ENCODE measurements at places on chromosomes 4 and X.
A peak's percentile ranks its signal among the peaks of the same experiment; 100 is the strongest.

GRCh38 chr4:19944806-19945205 lies 306.9 kb upstream of the SLIT2 start:
- peak; percentile 47 for DNase-seq

GRCh38 chrX:47658684-47659420 lies at the start of gene UXT:
UXT (minus strand) TSS chrX:47659180; CDS start chrX:47658927, 253 bp downstream.
- DNase-seq = peak; percentile 60

DNA sequence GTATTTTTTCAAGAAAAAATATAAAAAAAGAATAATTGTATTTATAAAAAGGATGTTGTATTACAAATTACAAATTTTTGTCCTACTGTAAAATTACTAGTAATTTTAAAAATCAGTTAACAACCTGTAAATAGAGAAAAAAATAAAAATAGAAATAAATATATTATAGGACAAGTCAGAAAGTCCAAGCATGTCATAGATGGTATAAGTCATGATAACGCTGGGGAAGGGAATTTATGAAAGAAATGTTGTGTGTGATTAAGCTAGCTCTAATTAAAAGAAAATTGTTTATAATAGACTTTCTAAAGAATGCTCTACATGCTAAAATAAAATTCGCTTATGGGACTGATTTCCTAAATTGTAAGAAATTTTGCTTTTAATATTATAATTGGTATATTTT lies 2329.9 kb downstream of the ARAP2 start:
- no peak for DNase-seq

DNA sequence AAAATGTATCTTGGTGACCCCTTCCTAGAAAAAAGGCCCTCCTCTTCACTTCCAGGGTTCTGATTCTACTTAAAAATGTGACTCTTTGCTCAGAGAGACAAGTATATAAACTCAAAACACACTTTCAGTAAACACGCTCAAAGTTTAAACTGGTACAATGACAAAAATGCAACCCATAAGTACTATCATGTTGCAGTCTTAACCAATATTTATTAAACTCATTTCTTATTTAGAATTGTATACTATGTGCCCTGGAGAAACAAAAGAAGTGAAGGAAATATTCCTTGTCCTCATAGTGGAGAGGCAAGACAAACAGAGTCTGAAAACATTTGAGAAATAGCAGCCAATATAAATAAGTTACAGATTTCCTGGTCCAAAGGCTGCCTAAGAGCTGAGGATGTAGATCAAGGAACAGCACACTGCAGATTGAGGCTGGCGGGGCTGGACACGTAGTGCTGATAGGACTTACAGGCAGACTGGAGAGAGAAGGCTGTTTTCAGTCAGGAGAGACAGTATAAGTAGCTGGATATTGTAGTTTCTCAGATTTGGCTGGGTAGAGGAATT lies 39.1 kb upstream of the ANXA3 start:
- DNase-seq = no peak

GRCh38 chrX:19804151-19804550 lies 83.2 kb downstream of the SH3KBP1 start:
- no peak for DNase-seq
